ENCODE measurements at places on chromosomes 5 and 9.

- no peak for DNase-seq
These were observed 33.9 kb downstream of the TRIP13 start for GRCh38 chr5:926417-927171.

GRCh38 chr5:135356522-135357318 is 42.3 kb downstream of the MACROH2A1 start:
- DNase-seq, result peak; percentile 74

DNA sequence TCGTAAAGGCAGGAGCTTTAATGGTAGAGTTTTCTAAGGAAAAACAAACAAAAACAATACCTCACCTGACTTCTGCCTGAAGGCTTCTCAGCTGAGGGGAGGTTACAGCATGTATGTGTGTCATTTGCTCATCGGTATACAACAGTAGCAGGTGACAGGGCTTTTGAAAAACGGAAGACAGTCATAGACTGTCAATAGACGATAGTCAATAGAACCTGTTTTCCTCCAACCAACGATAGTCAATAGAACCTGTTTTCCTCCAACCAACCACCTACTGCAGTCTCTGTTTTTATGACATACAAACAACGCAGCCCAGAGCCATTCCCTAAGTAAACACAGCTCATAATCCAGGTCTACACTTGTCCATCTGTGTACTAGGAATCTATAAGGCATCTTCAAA is 74.6 kb downstream of the RETREG1 start:
- no peak for DNase-seq

GRCh38 chr5:148840531-148840930 is 14.1 kb downstream of the ADRB2 start:
- no peak for DNase-seq

- no peak for DNase-seq
These were observed 91.2 kb upstream of the SNX2 start for GRCh38 chr5:122683631-122684030.

- no peak for DNase-seq
These were observed 32.1 kb downstream of the PRKACG start for GRCh38 chr9:68981789-68982188.

DNA sequence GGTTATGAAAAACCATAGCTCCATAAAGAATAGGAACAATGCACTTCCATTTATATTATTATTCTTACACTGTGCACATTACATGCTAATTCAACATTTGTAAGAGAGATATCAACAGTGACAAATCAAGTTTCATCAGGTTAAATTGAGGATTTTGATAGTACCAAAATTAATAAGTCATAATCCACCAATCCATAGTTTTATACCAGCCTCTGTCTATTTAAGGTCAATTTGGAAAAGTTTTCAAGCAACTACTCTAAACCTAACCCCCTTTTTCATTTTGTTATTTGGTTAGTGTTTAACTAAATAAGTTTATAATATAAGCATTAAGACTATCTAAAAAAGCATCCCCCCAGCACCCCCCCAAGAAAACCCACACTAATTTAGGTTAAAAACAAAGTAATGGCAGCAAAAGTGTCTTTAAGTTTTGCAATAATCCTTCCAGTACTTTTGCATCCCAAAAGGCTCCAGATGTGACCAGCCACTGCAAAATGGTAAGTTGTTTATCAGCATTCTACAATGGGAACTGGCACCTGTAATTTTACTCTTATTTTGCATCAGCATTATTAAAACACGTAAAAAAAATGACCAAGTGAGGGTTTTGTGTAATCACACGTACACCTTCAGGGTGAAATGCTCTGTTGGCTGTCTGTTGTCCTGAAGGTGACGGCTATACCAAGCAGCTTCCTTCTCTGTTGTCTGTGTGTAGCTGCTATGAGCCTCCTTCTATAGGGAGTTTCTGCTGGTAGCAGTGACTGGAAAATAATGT is 36.8 kb upstream of the SSBP2 start:
- peak; percentile 72 for DNase-seq

DNA sequence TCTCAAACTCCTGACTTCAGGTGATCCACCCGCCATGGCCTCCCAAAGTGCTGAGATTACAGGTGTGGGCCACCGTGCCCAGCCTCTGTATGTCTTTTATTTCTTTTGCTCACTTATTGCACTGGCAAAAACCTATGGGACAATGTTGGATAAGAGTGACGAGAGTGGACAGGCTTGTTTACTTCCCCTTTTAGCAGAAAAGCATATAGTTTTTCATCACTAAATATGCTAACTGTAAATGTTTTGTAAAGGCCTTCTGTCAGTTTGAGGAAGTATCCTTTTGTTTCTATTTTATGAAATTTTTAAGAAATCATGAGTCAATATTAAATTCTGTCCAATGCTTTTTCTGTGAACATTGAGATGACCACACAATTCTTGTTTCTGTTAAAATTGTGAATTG is 103.3 kb downstream of the AUH start:
- no peak for DNase-seq
